RKO (cell line): ENCODE measurements at places on chromosomes 7 and 10.
A peak's percentile ranks its signal among the peaks of the same experiment; 100 is the strongest.

GRCh38 chr7:70072220-70072619 is 473.9 kb downstream of the AUTS2 start:
- DNase-seq: no peak

GRCh38 chr10:29826801-29827450 is 192.2 kb upstream of the SVIL start:
- no peak for DNase-seq

GRCh38 chr10:110448682-110449418 is 48.9 kb upstream of the DUSP5 start:
- DNase-seq: no peak

DNA sequence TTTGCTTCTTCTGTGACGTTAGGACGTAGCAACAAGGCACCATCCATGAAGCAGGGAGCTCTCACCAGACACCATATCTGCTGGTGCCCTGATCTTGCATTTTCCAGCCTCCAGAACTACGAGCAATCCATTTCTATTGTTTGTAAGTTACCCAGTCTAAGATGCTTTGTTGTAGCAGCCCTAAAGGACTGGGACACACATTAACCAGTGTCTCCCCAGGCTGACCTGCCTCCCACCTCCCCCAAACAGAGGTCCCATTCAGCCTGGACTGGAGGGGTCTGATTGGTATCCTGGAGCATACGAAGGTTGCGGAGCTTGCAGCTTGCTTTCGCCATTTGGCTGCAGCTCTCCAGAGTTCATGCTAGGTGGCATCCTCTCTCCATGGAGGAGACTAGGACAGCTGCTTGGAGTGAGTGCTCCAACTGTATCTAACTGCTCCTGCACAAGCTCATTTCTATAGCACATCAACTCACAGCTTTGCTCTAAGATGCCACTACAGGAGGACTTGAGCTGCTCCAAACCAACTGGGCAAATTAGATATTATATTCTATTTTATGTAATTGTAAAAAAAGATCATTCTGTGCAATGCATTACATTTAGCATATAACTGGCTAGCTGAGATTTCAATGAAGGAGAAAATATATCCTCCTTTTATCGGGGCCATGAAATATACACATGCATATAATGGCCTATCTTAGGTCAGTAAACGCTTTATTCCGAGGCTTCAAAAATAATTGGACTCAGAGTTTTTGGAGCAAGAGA is 8.0 kb upstream of the GRK5 start:
- peak; percentile 86 for DNase-seq

GRCh38 chr10:32959006-32959920 is 1.2 kb upstream of the ITGB1 start:
- peak; percentile 67 for DNase-seq

DNA sequence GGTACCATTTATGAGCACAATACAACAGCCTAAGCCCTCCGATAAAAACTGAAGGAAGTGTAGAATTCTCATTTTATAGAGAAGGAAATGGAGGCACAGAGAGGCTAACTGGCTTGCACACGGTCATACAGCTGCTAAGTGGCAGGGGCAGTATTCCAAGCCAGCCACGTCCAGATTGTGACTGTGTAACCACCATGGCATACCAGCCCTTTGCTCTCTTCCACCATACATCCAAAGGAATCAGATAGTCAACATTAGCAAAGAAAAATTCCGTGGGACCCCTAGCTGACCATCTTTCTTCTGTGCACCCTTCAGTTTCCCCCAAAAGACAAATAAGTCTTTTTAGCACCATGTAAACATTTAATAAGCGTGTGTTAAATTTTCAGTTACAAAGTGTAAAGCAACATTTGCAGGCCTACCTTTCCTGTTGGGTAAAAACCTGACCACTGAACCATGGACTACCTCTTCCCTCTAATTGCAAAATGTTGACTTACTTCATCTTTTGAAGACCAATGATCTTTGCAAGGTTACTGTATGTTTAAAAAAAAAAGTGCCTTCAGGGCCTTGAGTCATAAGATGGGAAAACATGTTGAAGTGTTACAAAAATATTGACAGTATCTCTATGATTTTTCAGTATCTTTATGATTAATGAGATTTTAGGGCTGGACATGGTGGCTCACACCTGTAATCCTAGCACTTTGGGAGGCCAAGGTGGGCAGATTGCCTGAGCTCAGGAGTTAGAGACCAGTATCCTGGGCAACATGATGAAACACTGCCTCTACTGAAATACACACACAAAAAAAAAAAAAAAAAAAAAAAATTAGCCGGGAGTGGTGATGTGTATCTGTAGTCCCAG is 24.3 kb upstream of the PDZD8 start:
- DNase-seq: no peak

DNA sequence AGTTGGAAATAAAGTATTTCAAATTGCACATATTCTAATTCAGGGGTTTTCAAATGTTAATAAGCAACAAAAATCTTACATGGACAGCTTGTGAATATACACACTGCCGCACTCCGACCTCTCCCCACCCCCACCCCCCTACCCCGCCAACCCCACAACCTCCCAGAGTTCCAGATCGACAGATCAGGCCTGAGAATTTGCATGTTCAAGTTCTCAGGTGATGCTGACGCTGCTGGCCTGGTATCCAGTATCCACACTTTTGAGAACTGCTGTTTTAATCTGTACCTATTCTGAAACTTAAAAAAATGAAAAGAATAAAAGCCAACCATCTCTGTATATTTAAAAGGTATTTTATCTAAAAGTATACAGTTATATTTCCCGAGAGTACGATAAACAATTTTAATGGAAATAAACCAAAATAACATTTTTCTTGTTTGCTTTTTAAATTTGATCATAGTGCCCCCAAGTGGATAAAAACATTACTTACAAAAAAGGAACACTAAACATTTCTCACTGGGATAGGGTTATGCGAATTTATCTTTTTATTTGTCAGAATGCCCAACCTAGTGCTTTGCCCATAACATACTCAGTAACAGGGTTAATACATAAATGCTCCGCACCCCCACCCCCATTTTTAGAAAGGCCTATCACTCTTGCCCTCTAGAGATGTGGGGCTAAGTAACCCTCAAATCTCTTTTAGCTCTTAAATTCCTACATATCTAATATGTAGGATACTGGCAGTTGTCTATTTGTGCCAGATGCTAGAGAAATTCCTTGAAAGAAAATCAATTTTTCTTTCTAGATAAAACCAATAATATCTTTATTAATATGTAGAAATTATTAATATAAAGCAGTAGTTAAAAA is 166.3 kb downstream of the RNF133 start:
- peak; percentile 49 for DNase-seq

GRCh38 chr10:52906046-52906445 is 133.5 kb upstream of the MBL2 start:
- DNase-seq: peak; percentile 3

- no peak for DNase-seq
Measured at GRCh38 chr10:88500656-88501055, 82.5 kb downstream of the RNLS start.

- no peak for DNase-seq
Measured at GRCh38 chr7:104059103-104059502, 69.6 kb upstream of the RELN start.

DNA sequence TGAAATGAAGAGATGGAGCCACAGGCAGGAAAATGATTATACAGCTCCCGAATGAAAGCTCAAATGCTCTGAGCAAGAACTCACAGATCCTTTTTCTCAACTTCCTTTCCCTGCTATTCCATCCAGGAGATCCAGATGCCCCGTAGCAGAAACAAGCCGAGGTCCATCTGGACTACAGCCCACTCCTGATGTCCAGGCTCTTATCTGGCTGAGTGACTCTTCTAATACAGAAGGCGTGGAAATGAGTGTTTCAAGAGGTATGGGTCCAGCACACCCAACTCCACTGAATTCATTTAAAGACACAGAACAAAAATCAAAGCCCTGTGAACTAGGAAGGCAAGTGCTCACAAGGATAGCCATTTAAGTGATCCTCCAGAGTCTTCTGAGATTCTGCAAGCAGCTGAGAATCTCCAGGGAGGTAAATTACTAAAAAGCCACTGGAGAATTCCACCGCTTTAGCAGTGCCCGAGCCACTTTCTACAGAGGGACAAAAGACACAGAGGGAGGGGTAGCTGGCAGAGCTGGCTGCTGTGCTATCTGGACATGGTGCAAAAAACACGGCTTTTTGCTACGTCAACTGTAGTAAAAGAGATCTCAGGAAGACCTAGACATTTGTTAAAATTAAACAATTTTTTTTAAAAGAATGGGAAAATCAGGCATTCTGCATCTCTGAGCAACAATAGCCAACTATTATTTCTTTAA is 24.5 kb downstream of the FAM171A1 start:
- no peak for DNase-seq

DNA sequence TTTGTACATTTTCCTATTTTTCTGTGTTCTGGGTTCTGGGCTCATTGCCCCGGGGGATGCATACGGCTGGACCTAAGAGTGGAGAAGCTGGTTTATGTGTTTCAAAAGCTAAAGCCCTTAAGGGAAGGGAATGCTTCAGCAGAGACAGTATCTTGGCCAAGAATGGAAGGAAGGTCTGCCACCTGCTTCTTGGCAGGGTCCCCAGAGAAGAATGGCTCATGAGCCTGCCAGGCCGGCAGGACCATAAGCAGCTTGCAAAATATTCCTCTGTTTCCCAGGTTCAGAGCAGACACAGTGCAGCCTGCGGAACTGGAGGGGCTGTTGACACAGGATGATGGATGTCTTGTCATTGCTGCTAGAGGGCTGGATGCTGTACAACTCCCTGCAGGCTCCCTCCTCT is 7.8 kb upstream of the ABHD11 start:
- DNase-seq: no peak

DNA sequence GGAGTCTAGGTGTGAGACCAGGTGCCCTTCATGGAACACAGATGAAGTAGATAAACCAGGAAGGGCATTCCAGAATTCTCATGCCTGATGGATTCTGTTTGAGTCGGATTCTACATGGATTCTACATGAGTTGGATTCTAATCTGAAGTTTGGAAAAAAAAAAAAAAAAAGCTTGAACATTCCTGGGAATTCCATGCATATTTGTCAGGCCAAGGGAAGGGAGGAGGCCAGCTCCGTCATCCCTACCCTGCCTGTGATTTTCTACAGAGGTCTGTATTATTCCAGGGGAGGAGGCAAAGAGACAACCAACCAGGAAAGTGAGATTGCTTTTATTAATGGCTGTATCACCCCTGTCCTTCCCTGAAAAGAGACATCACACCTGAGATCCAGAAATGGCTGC is 27.8 kb upstream of the EBLN1 start:
- no peak for DNase-seq

- no peak for DNase-seq
Measured at GRCh38 chr10:123854003-123854402, 37.6 kb downstream of the CPXM2 start.

DNA sequence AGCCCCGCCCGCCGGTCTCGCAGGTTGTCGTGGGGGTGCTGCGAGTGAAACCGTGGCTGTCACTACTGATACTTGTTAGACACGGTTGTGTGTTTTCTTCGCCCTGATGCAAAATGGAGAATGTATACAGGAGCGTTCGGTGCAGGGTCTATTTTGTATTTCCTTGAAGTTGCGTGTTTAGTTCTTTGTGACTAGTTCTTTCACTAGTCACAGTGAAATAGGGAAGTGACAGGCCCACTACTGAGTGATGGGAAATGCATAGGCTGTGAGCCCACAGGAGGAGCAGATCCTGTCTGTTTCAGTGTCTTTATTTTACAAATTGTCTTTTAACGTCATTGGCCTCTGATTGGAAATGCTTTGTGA is 675 bp downstream of the ABRAXAS2 start:
- peak; percentile 36 for DNase-seq

DNA sequence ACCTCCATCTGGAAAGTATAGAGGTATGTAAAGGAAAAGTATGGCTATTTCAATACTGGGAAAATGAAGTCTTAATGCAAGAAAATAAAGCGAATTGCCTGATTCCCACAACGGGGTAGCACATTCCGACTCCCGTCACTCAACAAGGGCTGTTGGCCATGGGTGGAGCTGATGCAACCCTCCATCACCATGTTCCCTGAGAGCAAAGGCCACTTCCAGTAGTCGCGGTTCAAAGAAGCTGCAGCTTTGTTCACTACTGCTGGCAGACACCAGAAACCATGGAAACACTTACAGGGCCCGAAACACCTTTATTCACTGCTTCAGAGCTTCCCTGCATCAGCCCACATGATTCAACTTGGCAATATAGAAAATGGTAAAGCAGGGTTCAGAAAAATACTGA is 44.0 kb downstream of the TMEM26 start:
- DNase-seq: no peak

- DNase-seq: no peak
Measured at GRCh38 chr10:104639590-104640338, 1.3 kb upstream of the SORCS3 start.

- no peak for DNase-seq
Measured at GRCh38 chr10:67775279-67775678, 62.7 kb downstream of the DNAJC12 start.

- no peak for DNase-seq
Measured at GRCh38 chr7:132666774-132667172, 90.5 kb upstream of the PLXNA4 start.
